NCI-H82 (cell line): ENCODE measurements at places on chromosomes 4 and X.

GRCh38 chr4:189845145-189845846 lies 95.4 kb upstream of the FRG1 start:
- DNase-seq: no peak

- DNase-seq: peak; percentile 60
Measured at GRCh38 chrX:123153846-123154335, 30.2 kb upstream of the GRIA3 start.

- DNase-seq: no peak
Measured at GRCh38 chrX:101430457-101431078, 22.5 kb downstream of the HNRNPH2 start.

- DNase-seq: no peak
Measured at GRCh38 chr4:38128478-38129459, 168.6 kb downstream of the PTTG2 start.

DNA sequence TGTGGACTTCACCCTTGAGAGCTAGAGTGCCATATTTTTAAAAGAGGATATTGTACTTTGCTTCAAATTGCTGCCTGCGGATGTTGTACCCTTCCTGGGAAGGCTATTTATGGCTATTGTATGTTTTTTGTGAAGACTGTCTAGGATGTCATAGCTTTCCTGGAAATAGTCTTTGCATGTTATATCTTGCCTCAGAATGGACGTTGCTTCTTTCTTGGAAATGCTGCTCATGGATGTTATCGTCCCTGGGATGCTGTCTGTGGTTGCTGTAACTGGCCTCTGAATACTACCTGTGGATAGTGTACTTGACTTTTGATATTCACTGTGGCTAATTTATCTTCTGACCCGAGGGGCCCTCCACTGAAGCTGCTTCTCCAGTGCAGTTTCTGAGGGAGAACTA lies 146.8 kb downstream of the ENOX2 start:
- DNase-seq: no peak

DNA sequence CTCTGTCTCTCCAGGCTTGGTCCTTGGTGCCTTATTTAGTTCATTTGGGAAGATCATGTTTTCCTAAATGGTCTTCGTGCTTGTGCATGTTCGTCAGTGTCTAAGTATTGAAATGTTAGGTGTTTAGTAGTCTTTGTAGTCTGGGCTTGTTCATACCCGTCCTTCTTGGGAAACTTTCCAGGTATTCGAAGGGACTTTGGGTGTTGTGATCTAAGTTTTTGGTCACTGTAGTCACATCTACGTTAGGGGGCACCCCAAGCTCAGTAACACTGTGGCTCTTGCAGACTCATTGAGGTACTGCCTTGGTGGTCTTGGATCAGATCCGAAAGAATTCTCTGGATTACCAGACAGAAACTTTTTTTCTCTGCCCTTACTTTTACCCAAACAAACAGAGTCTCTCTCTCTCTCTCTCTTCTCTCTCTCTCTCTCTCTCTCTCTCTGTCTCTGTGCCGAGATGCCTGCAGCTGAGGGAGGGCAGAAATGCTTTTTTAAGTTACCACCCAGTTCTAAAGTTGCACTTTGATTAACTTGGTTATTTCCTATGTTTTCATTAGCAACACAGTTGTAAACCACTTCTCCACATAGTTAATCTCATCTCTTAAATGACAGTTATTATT lies 67.6 kb upstream of the SLC7A3 start:
- peak; percentile 59 for DNase-seq

DNA sequence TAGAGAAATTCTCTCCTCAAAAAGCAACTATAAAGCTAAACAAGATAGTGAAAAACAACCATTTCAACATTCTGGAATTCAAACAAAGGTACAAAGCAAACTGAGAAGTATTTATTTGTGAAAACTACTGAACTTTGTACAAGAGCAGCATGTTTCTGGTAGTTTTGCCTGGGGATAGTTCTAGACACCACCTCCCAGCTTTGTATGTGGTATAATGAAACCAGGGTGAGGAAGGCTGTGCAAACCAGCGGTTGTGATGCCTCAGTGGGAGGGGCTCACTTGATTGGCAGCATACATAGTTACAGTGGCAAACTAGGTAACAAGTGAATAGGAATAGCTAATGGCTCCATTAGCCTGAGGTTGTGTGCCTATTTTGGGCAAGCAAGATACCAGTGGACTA lies 18.6 kb upstream of the FRMD7 start:
- DNase-seq: no peak

GRCh38 chr4:185726931-185727330 lies 85.1 kb downstream of the SORBS2 start:
- DNase-seq: peak; percentile 24
